ENCODE measurements at places on chromosomes 11 and 22.

GRCh38 chr11:128599729-128600128 lies 12.4 kb upstream of the ETS1 start:
- no peak for DNase-seq

GRCh38 chr22:48334971-48335370 lies 1492.7 kb downstream of the BRD1 start:
- DNase-seq: no peak

- no peak for DNase-seq
Observed at GRCh38 chr11:37946155-37946766, 1348.2 kb upstream of the RAG2 start.

DNA sequence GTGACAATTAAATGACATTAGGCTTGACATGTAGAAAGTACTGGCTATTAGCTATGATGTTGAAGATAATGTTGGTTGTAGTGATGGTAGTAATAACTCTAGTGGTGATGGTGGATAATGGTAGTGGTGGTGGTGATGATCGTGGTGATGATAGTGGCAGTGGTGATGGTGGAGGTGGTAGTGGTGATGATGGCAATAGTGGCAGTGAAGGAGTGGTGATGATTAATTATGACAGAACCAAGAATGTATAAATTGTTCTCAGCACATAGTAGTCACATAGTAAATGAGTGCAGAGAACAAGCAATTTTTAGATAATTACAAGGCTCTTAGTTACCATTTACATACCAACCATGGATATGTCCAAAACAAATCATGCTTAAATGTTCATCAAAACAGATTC lies 5.3 kb upstream of the CD44 start:
- no peak for DNase-seq

GRCh38 chr11:13927481-13927880 lies 35.0 kb upstream of the SPON1 start:
- no peak for DNase-seq

GRCh38 chr11:58923300-58923788 lies 15.9 kb upstream of the GLYATL1 start:
- no peak for DNase-seq

DNA sequence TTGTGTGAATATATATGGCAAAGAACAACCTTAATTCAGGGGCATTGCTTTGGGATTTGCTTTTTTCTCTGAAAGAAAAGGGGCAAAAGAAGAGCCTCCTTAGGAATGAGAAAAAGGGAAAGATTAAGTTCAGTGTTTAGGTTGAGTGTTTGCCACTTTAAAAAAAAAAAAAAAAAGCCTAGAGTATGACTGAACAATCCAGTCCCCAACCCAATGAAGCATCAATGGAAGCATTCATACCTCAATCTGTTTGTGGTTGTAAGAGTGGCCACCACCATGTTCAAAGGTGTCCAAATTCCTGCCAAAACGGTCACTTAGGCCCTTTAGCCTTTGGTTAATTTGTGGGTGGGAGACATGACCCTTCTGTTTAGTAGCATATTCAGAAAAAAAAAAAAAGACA lies 260.6 kb downstream of the SOX6 start:
- DNase-seq: no peak

GRCh38 chr11:72045849-72046248 lies 34.5 kb downstream of the NUMA1 start:
- no peak for DNase-seq

GRCh38 chr11:5818245-5818886 lies 9.6 kb downstream of the OR52N2 start:
- no peak for DNase-seq

- DNase-seq: no peak
Observed at GRCh38 chr11:79762279-79762921, 321.6 kb upstream of the TENM4 start.

DNA sequence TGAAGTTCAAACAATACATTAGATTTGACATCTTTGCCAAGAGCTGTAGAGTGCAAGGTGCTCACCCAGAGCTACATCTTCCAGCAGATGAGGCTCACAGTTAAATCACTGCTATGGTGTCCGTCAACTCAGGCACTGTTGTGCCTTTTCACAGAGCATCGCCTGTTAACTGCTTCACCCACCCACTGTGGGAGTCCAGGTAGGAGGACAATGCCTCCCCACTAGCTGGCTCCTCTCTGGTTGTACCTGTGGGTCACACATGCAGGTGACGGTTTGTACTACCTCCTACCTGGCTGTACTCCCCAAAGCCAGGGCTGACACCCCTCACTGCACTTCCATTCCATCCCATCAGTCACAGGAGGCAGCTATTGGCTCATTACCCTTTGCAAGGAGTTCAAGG lies 84.6 kb upstream of the TOP3B start:
- DNase-seq: no peak

DNA sequence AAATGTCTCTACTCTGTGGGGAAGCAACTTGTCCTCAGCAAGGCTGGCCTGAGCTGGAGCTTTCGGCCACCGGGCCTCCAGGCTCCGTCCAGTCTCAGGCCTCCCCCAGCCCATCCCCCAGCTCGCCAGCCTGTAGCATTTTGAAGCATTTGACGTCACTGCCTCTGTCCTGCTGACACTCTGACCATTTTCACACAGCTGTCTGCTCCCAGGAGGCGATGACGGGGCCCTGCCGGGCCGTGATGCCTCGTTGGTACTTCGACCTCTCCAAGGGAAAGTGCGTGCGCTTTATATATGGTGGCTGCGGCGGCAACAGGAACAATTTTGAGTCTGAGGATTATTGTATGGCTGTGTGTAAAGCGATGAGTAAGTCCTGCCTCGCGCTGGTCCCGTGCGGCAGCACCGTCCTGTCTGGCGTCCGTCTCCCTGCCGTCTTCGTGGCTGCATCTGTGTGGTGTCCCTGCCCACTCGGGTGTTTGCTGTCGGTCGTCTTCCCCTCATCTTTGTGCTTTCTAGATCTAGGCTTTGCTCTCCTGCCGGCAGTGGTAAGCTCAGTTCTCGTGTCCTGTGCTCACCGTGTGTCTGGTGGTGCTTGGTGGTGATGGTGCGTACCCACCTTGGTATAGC lies 36.1 kb upstream of the ST14 start:
- no peak for DNase-seq

DNA sequence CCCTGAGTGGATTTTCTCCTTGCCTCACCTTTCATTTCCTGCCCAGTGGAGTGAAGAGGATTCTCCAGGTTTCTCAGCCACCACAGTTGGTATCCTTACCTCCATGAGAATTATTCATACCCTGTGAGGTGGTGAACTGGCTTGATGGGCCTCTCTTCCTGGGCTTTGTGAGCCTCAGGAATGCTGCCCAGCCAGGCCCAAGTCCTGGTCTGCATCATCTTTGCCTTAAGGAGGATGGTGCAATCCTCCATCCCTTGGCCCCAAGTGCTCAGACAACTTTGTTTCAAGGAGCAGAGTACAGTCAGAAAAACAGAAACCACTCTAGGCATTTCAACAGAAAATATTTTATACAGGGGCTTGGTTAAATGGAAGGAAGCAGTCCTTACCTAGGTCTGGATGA lies 114.2 kb upstream of the CADM1 start:
- DNase-seq: no peak

DNA sequence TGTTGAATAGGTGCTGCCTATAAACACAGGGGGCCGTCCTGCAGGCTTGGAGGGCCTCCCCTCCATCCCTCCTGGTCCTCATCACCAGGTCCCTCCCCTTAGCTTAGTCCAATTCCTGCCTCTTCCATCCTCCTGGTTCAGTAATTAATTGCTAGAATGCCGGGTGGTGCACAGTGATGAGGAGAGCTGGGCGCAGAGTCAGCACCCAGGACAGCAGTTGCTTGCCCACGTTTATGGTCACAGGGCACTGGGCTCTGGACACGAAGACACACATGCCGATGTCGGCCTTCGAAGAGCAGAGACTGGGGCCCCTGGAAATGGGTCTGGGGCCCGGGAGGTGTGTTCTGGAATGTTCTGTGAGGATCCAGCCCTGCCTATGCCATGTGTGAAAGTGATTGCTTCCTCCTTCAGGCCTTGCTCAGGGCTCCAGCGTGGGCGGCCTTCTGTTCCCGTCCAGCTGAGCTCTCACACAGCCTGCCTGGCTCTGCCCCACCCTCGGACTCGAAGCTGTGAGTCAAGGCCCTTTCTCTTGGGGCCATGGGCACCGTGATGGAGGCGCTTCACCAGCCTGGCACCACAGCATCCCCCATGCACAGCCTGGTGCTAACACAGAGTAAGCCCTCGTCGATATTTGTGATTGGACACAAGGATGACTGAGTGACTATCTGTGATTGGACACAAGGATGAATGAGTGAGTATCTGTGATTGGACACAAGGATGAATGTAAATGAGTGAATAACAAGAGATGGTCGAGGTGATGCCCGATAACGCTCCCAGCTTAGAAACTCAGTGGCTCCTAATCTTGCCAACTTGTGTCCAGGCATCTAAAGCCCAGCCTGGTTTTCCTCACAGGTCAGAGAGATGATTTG lies 884.7 kb downstream of the BRD1 start:
- DNase-seq: no peak

DNA sequence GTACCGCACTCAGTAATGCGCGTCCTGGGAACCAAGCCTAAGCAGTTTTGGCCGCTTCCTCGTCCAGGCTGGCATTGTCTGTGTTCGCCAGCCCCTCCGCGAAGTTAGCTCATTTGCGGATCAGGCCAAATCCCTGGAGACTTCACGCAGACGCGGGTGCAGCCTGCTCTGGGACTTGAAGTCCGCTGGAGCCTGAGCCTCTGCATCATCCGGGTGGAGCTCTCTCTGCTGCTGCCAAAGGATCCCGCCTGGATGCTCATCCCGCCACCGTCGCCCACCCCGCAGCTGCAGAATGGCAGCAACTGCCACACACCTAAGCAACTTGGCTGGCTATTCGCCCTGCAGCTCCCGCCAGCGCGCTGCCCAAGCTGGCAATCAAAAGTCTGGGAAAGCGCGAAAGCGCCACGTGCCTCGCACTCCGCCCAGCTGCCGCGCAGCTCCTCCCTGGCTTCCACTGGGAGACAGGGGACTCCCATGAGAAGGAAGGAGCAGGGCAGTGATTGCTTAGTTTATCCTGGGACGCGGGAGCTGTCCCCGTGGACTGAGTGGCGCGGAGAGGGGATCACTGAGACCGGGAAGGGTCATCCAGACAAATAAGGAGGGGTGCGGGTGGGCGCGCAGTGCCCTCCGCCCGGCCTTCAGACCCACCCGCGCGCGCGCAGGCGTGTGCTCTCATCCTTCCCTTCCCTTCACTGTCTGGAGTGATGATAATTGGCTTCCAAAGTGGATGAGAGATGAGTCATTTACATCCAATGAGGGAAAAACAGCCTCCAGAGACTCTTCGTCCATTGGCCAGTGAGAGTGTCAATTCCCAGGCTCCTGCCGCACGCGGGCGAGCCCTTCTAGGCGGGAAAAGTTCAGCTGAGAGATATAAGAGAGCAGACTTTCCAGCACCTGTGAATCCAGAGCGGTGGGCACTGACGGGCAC lies 23.2 kb upstream of the GLYATL1B start:
- no peak for DNase-seq

DNA sequence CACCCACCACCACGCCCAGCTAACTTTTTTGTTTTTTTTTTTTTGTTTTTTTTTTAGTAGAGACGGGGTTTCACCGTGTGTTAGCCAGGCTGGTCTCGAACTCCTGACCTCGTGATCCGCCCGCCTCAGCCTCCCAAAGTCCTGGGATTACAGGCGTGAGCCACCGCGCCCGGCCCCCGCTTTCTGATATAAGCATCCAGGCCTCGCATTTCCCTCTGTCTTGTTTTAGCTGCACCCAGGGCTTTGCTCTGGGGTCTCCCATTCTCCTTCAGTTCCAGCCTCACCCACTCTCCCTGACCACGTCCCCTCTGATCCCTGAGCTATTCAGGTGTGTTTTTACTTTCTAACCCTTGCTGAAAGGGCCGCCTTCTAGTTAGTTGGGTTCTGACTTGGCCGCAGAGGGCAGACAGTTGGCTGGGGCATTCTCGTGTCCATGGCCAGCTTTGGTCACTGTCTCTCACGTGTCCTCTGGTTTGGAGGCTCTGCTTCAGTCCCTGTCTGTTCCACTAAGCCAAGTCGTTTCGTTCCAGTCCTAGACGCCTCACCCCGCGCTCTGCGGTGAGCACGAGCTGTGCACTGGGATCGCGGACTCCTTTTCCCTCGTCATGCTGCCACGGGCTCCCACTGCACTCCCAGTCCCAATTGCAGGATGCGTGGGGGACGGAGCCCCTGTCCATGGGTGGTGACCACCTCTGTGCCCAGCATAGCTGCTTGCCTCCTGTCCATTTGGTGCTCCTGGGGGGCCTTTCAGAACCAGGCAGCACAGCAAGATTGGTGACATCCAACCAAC lies 6.0 kb upstream of the TNNT3 start:
- DNase-seq: no peak

GRCh38 chr11:64384981-64385944 lies 26.3 kb downstream of the RPS6KA4 start:
- no peak for DNase-seq

DNA sequence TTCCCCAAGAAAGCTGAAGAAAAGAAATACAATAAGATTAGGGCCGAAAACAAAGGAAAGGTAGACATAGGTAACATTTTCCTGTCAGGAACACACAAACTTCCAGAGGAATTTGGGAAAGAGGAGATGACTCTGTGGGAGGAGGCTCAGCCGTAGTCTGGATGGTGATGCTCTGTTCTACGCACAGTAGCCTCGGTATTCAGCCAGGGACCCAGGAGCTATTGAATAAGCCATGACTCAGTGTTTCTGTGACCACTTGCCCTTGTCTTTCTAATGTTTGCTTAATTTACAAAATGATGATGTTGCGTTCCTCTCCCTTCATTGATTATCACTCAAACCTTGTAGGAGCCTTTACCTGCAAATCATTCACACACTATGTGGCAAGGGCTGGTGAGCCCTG lies 745.0 kb downstream of the NTM start:
- DNase-seq: no peak

- DNase-seq: no peak
Observed at GRCh38 chr11:73152086-73152853, 10.2 kb upstream of the FCHSD2 start.

- no peak for DNase-seq
Observed at GRCh38 chr22:36463783-36464184, 17.7 kb downstream of the TXN2 start.

- DNase-seq: no peak
Observed at GRCh38 chr11:1520663-1521267, 34.2 kb upstream of the MOB2 start.

- no peak for DNase-seq
Observed at GRCh38 chr22:32323513-32324164, 34.0 kb upstream of the RFPL3 start.

DNA sequence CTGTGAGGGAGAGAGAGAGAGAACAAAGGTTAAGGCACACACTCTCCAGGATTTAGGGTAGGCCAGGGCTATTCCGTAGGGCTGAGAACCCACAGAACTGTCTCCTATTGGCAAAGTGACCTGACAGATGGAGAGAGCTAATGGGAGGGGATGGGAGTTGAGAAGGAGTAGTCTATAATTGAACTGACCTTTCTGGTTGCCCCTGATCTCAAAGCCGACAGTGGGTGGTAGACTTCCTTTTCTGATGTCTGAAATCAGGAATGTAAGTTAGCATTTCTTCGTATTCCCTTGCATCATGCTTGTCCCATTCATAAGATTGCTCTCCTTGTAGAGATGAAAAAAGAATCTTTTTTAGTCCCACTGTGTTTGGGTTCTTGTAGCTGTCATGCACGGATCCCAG lies 210.1 kb downstream of the NTM start:
- no peak for DNase-seq
